Activated CD4-positive, alpha-beta T cell treated with anti-CD3 and anti-CD28 coated beads, Interleukin-2, amount 50 U/mL, for 48 hours (primary cell): ENCODE measurements at places on chromosomes 3 and 15.

GRCh38 chr3:109851854-109852253, 514.5 kb upstream of the DPPA4 start:
- DNase-seq, result no peak

DNA sequence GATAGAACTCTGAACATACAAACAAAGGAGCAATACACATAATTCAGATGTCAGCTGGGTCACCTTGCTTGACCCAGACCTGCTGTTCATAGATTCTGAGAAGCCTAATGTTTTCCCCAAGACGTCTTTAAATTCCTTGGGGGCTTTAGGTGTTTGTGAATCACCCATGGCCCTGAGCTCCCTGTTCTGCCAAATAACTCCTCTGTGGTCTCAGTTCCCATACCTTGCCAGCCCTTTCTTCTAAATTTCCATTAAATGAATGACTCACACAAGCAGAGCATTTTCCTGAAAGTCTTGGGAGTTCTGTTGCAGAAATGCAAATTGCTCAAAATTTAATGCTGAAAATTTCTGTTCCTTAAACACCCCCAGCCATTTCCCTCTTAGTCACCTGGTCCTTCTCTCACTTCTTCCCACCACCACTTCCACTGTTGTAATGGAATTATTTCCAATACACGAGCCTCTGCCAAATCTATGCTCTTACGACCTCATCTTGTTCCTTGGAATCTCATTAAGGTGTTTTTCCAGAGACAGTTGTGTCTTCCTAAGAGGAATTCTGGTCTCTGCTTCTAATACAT, 33.4 kb upstream of the PSMD6 start:
- DNase-seq, result no peak

DNA sequence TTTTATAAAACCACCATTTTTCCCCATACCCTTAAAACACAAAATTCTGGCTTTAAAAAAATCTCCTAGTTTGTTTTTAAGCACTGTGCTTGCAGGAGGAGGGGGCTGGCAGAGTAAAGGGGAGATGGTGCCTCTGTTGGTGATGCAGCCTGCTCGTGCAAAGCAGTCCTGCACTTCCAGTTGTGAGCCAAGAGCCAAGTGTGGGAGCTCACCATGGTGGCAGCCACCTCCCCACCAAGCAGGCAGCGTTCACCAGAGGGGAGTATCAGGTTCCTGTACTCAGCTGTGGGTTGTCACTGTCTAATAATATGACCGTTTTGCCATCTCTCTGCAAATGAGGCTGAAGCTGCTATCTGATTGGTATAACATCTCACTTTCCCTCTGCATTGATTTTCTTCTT, 164.8 kb downstream of the SYNPR start:
- no peak for DNase-seq

DNA sequence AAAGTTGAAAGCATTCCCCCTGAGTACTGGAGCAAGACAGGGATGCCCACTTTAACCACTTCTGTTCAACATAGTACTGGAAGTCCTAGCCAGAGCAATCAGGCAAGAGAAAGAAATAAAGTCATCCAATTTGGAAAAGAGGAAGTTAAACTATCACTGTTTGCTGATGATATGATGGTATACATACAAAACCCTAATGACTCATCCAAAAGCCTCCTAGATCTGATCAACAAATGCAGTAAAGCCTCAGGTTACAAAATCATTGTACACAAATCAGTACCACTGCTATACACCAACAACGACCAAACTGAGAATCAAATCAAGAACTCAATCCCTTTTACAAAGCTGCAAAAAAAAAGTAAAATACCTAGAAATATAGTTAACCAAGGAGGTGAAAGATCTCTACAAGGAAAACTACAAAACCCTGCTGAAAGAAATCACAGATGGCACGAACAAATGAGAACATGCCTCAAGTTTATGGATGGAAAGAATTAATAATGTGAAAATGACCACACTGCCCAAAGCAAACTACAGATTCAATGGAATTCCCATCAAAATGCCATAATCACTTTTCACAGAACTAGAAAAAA, 40.3 kb downstream of the RPL39L start:
- DNase-seq, result no peak

DNA sequence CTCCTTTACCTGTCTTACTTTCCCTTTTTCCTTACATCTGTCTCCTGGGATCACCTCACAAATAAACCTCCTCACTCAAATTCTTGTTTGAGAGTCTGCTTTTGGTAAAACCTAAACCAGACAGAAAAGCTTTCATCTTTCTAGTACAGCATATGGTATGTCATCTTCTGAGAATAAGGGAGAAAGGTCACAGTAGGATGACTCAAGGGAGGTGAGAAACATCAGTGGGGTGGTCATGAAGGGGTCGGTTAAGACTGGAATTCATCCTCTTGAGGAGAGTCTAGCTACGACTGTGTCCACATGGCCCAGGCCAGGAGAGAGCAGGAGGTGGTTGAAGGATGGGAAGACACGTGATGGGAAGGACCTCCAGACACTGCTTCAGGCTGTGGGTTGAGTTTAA, 34.8 kb upstream of the CCK start:
- no peak for DNase-seq

DNA sequence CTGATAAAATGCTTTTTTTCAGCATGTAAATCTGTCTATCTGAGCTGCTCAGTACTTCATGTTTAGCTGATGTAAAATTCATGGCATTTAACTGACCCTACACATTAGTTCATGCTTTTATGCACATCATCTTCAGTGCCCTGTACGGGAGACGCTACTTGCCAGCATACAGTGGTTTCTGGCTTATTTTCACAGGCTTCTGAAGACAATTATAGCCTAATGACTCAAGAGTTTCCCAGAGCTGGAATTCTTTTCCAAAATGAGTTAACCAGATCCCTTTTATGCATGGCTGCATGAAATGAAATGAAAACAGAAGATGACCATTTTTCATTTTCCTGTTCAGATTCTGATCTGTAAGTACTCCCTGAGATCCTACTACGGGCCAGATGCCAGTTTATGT, 1061.5 kb downstream of the ROBO2 start:
- no peak for DNase-seq

DNA sequence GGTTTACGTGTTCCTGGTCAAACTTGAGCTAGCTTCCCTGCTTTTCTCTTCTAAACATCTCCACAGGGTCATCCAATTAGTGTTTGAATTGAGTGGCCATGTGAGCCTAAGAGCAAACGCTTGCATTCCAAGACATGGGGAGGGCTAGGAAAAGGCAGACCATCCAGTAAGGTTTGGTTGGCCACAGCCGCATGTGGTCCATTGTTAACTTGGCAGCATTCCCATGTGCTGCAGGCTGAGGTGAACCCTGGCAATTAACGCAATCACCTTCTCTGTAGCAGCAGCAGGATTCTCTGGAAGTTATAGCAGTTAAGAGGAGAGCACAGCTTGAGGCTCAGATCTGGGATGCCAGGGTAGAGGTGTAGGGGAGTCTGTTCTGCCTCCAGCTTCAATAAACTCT, 502.2 kb upstream of the LMCD1 start:
- DNase-seq, result no peak

- no peak for DNase-seq
These were observed 9.4 kb upstream of the PCSK6 start for GRCh38 chr15:101498717-101499480.

GRCh38 chr3:142259359-142259758, 34.0 kb upstream of the GK5 start:
- no peak for DNase-seq

- DNase-seq, result no peak
These were observed 162.9 kb upstream of the FAM3D start for GRCh38 chr3:58829321-58830000.

DNA sequence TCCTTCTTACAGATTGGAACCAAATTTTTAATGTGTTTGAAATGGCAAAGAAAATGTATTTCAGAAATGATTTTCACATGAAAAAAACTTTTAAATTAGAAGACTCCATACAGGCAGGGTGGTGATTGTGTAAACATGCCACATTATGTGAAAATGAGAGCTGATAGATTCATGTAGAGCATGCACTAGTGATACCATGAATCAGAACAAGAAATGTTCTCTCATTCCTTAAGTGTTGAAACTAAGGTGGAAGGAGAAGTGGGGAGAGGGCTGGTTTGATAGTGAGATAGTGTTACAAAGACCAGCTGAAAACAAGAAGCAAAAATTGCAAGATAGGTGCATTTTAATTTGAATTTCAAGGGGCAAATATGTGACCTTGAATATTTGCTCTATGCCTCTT, 100.3 kb downstream of the CCNL1 start:
- no peak for DNase-seq

GRCh38 chr15:83099290-83099689, 8.2 kb upstream of the TM6SF1 start:
- DNase-seq, result no peak

DNA sequence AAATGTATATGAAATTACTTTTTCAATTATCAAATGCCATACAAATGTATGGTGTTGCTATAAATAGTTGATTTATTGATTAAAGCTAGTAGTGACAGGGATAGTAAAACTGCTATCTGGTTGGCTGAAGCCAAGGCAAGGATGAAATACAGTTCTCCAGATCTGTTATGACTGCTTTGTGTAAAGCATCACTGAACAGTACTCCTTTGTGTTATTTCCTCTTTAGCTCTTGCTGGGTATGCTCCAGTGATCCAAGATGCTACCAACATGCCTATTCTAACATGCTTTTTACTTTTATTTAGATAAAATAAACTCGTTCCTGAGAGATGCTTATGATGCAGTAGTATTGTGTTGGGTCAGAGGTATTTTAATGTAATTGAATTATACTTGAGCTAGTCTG, 12.4 kb upstream of the UBR1 start:
- DNase-seq, result no peak

- DNase-seq, result no peak
These were observed 512.6 kb upstream of the ADAMTS9 start for GRCh38 chr3:65200310-65200970.

GRCh38 chr3:38059148-38059547, 20.1 kb downstream of the DLEC1 start:
- no peak for DNase-seq

DNA sequence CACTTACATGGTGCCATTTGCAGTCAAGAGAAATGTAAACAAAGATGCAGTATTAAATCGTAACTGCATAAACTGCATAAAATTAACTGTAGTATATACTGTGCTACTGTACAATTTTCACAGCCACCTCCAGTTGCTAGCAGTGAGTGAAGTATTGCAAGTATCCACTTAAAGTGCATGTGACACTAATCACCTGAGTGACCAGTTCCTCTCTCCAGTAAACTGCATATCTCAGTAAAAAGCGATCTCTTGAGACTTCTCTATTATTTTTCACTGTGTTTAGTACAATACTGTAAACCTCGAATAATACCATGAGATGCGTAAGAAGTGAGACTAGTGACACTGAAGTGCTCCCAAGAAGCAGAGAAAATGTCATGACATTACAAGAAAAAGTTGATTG, 111.7 kb upstream of the PLXND1 start:
- DNase-seq, result no peak
